ENCODE measurements at places on chromosomes 6 and 20.

- DNase-seq: no peak
Observed at GRCh38 chr20:41369673-41370072, 3.1 kb upstream of the EMILIN3 start.

GRCh38 chr6:46606338-46606737, 46.3 kb downstream of the CYP39A1 start:
- DNase-seq: no peak

DNA sequence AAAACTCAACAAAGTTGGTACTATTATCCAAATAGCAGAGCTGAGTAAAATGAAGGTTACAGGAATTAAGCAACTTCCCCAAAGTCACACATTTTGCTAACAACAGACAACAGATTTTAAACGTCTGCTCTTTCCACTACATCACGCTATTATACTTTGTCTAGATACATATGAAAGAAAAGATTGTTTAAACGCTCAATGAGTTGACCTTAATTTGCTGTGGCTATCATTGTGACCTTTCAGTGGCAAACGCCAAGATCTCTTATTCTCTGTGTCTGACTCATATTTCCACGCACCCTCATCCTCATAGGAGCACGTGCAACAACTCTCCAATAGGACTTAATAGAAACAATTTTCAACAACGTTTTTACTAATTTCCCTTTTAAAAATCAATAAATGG, 540.1 kb downstream of the MAFB start:
- no peak for DNase-seq

- DNase-seq: no peak
Observed at GRCh38 chr6:52674666-52675065, 3.8 kb downstream of the TMEM14A start.

GRCh38 chr6:155400654-155400965, 55.0 kb downstream of the NOX3 start:
- DNase-seq: no peak

GRCh38 chr6:73923905-73924485, 228.0 kb downstream of the CD109 start:
- no peak for DNase-seq

GRCh38 chr6:151914484-151914883, 107.0 kb downstream of the ESR1 start:
- peak; percentile 39 for DNase-seq

DNA sequence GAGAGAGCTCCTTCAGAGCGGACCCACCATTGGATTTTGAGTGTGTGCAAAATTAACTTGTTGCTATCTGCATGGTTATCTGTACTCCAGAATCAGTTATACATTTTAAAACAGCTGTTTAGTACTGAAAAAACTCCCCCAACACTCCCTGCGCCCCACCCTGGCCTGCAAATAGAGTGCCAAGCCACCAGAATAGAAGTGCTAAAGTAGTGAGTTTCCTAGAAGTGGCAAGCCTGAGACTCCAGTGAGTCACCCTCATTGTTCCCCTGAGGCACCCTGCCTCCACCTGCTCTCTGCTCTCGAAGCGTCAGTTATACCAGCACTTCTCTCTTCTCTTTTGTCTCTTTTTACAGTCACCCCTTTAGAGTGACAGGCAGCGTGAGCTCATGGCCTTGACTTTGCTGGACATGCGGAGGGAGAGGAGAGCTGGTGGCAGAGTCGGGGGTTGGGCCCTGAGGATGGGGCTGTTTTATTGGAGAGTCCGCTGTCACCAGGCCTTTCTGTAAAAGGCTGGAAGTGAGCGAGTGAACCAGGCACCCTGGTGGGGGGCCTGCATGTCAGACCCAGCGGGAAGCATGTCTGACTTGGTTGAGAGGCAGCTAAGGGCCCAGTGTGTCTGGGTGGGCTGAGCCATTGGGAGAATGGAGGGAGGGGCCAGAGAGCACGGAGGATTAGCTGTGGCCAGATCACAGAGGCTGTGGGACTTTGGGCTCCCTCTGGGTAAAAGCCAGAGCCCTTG, 10.4 kb downstream of the IGF2R start:
- DNase-seq: no peak

DNA sequence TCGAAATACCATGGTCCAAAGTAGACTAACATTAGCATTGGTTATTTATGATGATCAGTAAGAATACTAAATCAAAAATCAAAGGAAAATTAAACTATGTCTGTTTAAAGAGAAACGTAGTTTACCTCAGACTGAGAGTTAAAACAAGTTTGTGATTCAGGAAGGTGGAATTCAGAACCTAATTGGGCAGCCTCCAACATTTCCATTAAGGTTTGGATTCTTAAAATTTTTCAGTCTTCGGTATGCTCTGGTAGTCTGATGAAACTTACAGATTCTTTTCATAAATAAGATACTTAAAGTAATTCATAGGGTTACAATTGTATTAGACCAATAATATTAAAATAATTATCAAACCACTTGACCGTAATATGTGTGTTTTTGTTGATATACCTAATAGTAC, 18.6 kb downstream of the HFE start:
- no peak for DNase-seq

- no peak for DNase-seq
Observed at GRCh38 chr6:170067923-170068360, 222.9 kb downstream of the DLL1 start.

- no peak for DNase-seq
Observed at GRCh38 chr6:7151381-7151780, 43.6 kb downstream of the RREB1 start.

DNA sequence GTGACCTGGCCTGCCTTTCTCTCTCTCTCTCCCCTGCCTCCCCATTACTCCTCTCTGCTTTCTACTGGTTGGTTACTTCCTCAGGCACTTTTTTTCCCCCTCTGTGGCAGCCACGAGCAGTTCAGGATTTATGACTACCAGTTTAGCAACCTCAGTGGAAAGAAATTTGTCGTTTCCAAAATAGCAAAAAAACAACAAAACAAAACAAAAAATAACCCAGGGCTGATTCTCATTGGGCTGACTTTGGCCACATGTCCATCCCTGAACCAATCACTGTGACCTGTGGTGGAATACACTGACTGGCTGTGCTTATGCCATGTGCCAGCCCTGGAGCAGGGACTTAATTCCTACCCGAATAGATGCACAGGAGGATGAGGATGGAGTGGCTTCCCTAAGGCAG, 137.4 kb downstream of the TFAP2C start:
- DNase-seq: no peak

DNA sequence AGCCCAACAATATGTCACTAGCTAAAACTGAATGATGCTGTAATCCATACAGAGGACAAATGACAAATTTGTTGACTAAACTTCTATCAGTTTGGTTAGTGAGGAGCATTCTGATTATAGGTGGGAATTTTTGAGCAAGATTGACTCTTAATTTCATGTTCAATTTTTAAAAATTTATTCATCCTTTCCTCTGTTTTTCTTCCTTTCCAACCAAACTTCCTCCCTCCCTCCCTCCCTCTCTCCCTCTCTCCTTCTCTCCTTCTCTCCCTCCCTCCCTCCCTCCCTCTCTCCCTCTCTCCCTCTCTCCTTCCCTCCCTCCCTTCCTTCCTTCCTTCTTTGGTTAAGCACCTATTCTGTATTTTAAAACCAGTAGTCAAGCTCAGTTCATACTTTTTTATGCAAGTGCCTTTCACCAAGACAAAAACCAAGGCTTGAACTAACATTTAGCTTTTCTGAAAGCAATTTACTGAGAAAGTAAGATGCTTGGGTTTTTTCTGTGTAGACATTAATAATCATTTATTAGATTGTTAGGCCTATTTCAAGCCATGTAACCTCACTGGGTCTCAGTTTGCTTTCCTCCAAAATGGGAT, 112.3 kb downstream of the TSHZ2 start:
- no peak for DNase-seq

DNA sequence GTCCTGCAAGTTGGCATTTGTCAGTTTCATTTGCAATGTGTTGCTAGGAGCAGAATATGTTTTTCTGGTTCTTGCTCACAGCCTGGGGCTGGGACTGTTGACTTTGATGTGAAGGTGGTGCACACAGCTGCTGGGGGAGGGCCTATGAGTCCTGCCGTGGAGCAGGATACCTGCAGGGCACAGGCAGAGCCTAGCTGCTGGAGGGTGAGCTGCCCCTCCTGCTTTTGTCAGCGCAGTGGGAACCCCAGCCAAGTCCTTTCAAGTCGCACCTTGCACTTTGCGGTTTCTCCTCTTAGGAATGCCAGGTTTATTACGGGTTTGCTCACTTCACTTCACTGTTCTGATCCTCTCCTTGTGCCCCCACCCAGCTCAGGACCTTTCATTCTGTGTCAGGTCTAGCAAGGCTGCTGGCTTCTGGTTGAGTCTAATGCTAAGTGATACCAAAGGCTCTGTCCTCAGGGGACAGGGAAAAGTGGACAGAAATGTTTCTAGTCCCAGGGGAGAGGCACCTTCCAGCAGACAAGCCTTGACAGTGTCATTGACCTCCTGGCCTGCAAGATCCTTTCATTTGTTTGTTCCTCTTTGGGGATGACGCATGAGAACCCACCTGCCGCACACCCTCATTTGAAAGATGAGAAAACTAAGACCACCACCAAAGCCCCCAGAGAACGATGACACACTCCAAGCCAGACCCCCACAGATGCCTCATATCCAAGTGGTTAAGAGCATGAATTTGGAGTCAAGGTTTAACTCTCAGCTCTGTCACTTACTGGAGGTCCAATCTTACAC, 2.7 kb upstream of the SPO11 start:
- DNase-seq: no peak

GRCh38 chr6:111743862-111744692, 129.2 kb downstream of the FYN start:
- no peak for DNase-seq

DNA sequence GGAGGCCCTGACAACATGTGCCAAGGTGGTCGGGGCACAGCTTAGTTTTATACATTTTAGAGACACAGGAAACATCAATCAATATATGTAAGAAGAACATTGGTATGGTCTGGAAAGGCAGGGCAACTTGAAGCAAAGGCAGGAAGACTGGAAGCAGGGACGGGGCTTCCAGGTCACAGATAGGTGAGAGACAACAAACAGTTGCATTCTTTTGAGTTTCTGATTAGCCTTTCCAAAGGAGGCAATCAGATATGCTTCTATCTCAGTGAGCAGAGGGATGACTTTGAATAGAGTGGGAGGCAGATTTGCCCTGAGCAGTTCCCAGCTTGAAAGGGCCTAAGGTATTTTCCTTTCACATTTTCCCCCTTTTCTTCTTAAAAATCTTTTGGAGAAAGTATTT, 311.0 kb upstream of the RGS17 start:
- DNase-seq: no peak

- DNase-seq: no peak
Observed at GRCh38 chr6:84868149-84868548, 103.8 kb upstream of the TBX18 start.

GRCh38 chr20:18254615-18255014, 33.7 kb upstream of the ZNF133 start:
- DNase-seq: no peak

DNA sequence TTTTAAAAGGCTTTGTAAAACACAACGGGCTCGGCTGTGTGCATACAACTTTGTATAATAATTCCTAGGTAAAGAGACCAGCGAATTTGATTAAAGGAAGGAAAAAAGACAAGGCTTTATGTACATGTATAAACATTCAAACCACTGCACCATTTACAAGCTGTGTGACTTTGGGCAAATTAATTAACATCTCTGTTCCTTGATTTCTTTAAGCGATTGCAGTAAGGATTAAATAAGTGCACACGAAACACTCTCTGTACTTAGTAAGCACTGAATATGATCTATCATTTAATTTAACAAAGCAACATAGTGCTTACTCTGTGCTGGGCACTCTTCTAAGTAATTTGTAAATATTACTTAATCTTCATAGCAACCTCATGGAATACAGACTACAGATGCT, 19.5 kb upstream of the OCSTAMP start:
- DNase-seq: no peak

DNA sequence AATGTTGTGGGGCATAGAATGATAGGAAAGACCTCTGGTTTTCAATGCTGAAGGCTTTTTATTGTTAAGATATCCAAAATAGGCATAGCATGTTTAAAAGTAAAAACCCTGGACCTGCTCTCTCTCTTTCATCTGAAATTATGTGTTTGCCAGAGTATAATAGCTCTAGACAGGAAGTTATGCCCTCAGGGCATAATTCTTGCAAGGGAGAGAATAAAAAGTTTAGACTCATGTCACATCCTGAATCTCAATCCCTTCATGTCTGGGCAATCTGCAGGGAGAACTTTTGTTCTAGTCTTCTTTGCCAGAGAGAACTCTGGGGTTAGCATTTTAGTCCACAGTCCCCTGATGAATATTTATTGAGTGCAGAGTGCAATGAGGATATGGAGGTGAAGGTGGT, 297.3 kb upstream of the FLRT3 start:
- no peak for DNase-seq

GRCh38 chr6:143478479-143479062, 28.0 kb downstream of the PEX3 start:
- DNase-seq: no peak

GRCh38 chr20:3262566-3262965, 23.6 kb upstream of the SLC4A11 start:
- DNase-seq: no peak

DNA sequence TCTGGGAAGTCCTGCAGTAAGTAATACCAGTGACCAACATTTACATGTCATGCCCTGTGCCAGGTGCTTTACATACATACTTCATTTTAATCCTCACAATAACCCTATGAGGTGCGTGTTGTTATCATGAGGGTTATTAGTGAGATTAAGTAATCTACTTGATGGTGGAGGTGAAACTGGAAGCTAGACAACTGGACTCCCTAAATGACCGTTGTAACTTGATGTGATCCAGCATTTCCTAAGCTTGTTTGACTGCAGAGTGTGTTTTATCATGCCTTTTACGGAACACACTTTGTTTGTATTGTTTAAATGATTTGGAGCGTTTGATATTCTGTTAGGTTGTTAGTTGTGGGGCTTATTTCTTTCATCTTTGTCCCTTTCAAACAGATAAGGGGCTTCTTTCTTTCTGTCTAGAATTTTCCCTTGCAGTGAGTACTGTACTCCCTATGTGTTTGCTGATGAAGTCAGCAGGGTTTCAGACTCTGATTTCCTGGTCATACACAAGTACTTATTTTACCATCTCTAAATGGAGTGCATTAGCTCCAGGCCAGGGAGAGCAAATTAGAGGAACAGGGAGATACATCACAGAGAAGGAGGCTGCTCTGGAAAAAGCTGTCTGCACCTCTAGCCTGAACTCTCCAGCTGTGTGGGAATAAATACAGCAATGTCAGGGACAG, 29.7 kb downstream of the CHMP4B start:
- no peak for DNase-seq

- DNase-seq: no peak
Observed at GRCh38 chr6:113276601-113277000, 580.5 kb upstream of the MARCKS start.

DNA sequence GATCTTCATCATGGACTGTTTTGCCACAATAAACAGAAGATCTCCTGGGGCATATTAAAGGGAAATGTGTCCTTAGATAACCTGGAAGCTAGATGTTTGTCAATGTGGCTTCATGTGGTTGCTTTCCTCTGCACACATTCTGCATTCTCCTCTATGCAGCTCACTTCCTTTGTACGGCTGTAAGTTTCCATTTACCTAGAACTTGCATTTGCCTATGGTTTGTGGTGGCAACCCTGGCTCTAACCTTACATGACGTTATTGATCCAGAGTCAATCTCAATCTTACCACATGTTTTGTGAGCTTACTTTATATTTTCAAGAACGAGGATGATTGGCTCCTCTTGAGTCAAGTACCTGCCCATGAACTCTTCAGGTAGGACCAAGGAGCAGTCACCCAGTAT, 863.1 kb downstream of the MAFB start:
- DNase-seq: no peak

GRCh38 chr6:122609881-122610689, at the start of gene PKIB:
PKIB (plus strand) TSS chr6:122610405; CDS start chr6:122717795, 107,390 bp downstream.
- peak; percentile 26 for DNase-seq

Measured in HS-27A (cell line).